Foreskin melanocyte (primary cell): ENCODE measurements at places on chromosomes 11 and 22.

DNA sequence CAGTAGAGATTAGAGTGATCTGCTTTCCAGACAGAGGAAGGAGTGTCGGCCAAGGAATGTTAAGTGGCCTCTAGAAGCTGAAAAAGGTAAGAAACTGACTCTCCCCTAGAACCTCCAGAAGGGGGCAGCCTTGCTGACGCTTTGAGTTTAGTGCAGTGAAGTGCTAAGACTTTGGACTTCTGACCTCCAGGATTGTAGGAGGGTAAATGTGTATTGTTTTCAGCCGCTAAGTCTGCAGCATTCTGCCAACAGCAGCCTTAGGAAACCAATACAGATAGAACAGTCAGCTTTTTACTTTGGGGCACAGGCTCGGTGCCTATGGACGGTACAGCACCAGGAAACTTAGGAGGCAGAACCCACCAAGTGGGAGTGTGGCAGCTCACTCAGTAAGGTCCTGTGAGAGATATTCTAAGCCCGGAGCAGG is 3.6 kb upstream of the TBC1D22A start:
- peak; percentile 51 for DNase-seq

- no peak for DNase-seq
Observed at GRCh38 chr11:44423289-44423688, 113.3 kb upstream of the ALX4 start.

DNA sequence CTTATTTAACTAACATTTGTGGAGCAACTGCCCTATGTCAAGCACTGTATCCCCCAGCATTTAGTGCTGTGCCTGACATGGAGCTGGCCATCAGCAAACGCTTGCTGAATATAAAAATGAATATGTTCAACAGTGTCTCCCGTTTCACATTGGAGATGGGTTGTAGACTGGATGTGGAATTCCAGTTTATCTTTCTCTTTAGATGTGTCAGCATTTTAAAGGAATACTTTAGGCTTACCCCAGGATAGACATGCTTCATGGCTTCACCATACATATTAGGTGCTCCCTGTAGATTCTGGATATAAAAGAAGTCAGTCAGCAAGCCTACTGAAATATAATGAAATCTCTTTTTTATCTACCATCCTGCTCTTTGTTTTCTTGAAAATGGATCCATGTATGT is 21.3 kb upstream of the TPH1 start:
- no peak for DNase-seq

DNA sequence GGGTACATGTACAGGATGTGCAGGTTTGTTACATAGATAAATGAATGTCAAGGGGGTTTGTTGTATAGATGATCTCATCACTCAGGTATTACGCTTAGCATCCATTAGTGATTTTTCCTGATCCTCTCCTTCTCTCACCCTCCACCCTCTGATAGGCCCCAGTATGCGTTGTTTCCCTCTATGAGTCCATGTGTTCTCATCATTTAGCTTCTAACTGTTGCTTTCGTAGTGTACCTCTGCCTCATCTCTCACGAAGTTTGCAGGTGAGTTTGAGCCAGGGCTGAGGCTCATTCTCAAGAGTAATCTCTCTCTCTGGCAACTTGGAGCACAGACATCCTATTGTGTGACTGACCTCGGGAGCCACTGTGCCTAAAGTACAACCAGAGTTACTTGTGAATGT is 4.7 kb upstream of the HBE1 start:
- DNase-seq: no peak

DNA sequence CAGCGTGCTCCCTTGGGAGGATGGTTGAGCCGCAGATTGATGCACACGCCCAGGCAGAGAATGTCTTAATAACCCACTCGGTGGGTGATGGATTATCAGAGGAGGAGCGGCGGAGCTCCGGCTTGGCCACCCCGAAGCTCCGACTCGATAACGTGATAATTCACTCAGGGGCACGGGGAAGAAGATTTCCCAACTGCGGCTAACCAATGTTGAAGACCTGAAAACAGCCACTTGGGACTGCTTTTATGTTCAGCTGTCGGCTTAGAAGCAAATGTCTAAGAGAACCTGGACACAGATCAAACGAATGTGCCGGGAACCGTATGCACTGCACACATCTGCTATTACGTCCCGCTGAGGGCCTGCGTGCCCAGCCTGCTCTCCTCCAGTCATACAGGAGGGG is 206.8 kb upstream of the CADM1 start:
- no peak for DNase-seq

DNA sequence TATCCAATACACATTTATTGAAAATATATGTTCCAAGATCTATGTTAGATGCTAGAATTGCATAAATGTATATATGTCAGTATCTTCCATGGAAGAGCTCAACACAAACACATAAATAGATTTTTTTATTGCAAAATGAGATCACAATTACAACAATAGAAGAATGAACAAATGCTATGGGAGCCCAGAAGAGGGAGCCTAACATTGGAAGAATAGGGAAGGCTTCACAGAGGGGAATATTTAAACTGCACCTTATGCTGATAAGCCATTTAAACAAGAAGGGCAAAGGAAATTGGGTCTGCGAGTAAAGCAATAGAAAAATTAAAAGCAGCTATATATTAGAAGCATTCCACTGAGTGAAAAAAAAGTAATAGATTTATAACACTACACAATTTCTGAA is 96.1 kb upstream of the LRRC55 start:
- no peak for DNase-seq

GRCh38 chr11:21771097-21771496 is 421.8 kb upstream of the ANO5 start:
- peak; percentile 32 for DNase-seq

- DNase-seq: no peak
Observed at GRCh38 chr11:57979532-57980079, 44.1 kb upstream of the OR9Q1 start.

GRCh38 chr11:67281552-67282150 is 7.5 kb upstream of the ANKRD13D start:
- no peak for DNase-seq

- no peak for DNase-seq
Observed at GRCh38 chr11:33321422-33321821, 64.2 kb downstream of the HIPK3 start.

- DNase-seq: no peak
Observed at GRCh38 chr11:1888347-1888753, 3.3 kb downstream of the PRR33 start.
